SHP77 treated with DMSO at 0.1 percent for 48 hours (cell line): ENCODE measurements at places on chromosomes 5 and 9.

- DNase-seq: no peak
Observed at GRCh38 chr5:102857076-102857818, 102.1 kb downstream of the PAM start.

DNA sequence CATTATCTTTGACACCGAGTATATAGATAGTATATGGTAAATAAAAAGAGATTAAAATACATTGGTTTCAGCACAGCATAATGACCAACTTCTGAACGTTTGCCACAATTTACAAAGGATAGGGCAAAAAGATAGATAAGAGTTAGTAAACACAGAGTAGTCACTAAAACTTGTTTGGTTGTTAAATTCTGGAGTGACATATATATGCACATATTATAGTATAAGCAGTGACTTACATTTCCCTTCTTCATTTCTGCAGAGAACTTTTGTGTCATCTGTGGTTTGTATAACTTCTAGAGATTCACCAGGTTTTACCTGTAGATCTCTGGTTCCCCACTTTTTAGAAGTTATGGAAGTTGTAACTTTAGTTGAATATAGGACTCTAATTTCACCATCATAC is 44.4 kb upstream of the RICTOR start:
- no peak for DNase-seq

DNA sequence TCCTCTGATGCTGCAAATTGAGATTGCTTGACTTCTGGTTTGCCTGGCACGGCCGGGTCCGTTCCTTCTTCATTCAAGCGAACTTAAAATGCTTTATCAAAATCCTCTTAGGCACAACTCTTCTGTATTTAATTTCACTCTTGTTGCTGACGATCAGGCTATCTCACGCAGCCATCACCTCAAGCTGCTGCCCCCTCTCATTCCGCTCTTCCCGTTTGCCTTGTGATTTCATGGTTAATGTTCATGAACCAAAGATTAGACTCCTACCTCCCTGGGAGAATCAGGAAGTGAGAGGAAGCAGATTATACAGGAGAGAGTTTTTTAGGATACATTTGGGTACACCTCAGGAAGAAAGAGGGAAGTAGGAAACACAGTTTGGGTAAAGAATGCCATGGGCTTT is 22.6 kb downstream of the QRFP start:
- no peak for DNase-seq

DNA sequence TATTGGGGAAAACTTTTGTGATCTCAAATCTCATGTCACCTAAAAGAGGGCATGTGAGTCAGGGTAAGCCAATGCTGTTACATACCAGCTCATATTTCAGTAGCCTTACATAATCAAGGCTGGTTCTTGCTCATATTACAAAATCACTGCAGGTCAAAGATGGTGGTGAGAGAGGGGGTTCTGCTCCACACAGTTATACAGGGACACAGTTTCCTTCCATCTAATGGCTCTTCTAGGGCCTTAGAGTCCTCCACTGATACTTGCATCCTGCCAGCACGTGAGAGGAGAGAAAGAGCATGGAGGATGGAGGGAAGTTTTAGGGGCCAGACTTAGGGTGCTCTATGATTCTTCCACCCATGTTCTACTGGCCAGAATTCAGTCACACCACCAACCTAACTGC is 130.0 kb downstream of the LIFR start:
- DNase-seq: no peak

DNA sequence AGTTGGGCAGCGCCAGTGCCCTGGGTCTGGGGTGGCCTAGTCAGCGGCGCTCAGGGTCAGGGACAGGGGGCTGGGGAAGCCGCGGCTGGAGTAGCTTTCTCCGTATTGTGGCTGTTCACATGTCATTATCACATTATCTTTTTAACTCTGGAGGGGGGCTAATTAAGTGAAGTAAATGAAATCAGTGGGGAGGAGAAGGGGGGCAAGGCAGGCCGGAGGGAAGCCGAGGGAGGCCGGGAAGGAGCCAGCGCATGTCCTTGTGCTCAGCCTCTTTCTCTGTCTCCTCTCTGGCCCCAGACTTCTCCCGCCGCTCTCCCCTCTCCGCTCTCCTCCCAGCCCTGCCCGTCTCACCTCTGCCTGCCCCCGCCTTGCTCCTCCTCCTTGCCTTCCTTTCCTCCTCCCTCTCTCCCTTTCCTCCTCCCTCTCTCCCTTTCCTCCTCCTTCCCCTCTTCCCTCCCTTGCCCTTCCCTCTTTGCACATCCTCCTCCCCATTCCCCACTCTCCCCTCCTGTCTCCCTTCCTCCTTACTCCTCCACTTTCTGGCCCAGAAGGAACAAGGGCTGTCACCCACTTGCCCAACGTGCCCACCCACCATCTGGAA is 38.7 kb downstream of the ASS1 start:
- no peak for DNase-seq

GRCh38 chr9:111914749-111915424 is 18.3 kb downstream of the UGCG start:
- peak; percentile 3 for DNase-seq

- DNase-seq: no peak
Observed at GRCh38 chr5:121867403-121867802, 15.7 kb downstream of the FTMT start.

DNA sequence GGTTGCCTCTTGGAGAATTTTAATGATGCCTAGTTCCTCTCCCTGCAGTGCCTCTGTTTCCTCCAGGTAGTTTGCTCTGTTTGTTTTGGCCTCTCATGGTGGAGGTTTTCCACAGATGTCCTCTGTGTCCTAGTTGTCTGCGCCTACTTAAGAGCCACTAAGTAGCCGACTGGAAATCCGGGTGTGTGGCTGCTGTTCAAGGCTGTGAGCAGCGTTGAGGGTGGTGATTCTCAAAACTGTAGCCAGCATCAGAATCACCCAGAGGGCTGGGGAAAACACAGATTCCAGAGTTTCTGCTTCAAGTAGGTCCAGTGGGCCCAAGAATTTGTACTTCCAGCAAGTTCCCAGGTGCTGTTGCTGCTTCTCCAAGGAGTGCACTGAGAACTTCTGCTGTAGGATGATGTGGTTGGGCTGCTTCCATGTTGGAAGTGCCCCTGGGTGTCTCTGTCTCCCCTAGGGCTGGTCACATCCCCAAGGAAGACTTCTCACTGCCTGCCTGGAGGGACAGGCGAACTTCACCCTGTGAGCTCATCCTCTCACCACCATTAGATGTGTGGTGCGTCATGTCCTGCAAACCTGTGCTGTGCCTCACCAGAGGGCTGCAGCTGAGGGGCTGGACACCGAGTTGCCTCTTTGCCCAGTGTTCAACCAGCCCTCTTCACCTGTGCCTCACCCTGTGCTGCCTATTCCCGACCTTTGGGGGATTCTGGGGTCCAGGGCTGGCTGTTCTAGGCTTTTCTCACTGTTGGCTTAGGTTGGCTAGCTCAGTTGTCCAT is 34.8 kb downstream of the SECISBP2 start:
- no peak for DNase-seq

DNA sequence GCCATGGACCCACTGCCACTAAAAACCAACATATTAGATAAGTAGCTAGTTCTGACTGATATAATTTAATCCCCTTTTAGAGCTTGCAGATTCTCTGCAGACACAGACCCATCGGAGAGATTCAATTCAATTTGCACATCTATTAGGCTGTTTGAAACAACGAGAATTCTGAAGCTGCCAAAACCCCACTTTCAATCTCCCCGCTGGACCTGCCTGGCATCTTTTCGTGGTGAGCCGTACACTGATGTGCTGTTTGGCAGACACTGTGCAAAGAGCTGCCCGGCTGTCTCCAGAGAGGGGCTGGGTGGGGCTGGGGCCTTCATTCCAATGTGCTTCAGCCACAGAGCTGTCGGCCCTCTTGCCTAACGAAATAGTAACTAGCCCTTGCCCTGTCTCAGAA is 42.1 kb upstream of the FAM240B start:
- DNase-seq: no peak
